NCI-H1436 (cell line): ENCODE measurements at places on chromosomes 2 and 18.
A peak's percentile ranks its signal among the peaks of the same experiment; 100 is the strongest.

GRCh38 chr2:112483042-112483473, 1.1 kb downstream of the TTL start:
- DNase-seq: peak; percentile 23

GRCh38 chr2:10425699-10426098, 22.4 kb downstream of the ODC1 start:
- no peak for DNase-seq

- DNase-seq: no peak
Measured at GRCh38 chr2:197137231-197137630, 173.3 kb downstream of the ANKRD44 start.

DNA sequence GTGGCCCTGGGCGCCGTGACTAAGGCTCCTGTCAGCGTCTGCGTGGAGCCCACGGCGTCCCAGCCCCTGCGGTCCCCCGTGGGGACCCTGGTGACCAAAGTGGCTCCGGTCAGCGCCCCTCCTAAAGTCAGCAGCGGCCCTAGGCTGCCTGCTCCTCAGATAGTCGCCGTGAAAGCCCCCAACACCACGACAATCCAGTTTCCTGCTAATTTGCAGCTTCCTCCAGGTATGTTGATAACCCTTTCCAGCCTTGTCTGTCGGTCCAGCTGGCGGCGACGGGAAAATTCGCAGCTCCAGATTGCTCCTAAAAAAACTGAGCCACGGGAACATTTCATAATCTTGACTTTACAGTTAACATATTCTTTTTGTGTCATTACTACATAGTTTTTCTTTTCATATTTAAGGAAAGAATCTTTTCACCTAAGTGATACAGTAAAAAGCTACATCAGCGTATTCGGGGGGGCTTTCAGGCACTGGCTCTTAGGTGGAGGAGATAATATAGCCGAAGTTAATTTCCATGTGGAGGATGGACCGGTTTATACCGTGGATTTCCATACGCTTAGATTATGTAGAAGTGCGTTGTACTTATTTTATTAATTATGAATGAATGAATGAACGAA, 916 bp downstream of the TAF4B start:
- DNase-seq: no peak

DNA sequence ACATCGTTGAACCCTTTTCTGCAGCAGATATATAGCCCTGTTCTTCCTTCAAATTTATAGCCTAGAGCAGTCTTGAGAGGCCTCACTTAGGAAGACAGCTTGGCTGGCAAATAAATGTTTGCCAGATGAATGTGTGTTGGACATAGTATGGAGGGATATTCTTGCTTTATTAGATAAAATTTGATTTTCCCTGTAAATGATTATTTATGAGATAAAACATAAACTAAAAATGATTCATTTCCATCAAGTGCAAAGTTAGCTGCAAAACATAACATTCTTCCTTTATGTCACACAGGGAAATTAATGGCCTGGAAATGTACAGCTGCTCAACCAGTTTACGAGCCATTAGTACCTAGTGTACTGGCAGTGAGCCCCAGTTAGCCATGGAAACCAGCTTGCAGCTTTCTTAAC, 82.5 kb downstream of the LIMS1 start:
- DNase-seq: no peak

- DNase-seq: no peak
Measured at GRCh38 chr18:9950289-9951016, 36.6 kb downstream of the VAPA start.

DNA sequence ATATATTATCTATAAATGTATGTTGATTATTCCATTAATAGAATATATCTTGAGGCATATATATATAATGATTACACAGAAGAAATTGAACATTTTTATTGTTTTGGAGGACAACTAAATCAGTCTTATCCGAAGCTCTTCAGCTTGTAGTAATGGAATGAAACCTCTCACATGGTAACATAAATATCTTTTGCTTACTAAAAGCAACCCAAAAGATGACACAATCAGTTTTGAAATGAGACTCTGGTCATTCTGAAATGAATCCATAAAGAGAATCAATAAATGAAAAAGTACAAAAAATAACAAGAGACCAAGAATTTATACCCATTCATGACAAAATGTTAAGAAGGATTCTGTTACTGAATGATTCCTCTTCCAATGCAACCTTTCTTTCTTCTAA, 110.2 kb downstream of the FIGN start:
- DNase-seq: no peak

- no peak for DNase-seq
Measured at GRCh38 chr18:51053814-51054213, 23.8 kb downstream of the SMAD4 start.

- DNase-seq: no peak
Measured at GRCh38 chr2:60526623-60527022, 26.8 kb downstream of the BCL11A start.

GRCh38 chr2:215878476-215879063, 134.8 kb downstream of the MREG start:
- DNase-seq: no peak

- DNase-seq: no peak
Measured at GRCh38 chr18:21663578-21663977, 41.0 kb downstream of the ABHD3 start.

DNA sequence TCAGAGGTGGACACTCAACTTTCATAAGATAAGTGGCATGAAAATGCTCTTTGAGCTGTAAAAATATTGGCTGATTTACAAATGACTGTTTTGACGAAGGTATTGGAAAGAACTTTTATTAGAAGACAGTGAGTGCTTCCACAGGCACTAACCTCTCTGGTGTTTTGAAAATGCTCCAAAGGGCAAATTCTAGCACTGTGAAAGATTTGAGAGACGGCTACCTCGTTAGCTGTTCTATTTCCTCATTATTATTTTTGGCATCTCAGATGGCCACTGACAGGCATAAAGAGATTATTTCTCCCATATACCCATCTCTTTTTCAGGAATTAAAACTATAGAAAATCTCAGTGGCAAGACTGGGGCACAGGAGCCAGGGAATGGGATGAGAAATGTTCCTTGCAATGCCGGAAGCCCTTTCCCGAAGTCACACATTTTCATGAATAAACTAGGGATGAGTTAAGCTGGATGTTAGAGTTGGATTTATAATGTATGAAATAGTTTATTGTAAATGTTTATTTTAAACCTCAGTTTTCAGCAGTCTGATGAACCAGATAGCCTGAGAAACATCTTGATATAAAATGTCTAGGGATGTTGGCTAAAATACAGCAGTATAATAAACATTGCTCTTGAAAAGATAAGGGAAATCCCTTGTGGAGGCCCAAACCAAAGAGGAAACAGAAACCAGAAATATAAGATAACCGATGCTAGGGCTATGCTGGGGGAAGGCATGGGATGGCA, 175.7 kb downstream of the ASB1 start:
- DNase-seq: no peak

GRCh38 chr2:222709191-222709891, 37.9 kb downstream of the MOGAT1 start:
- DNase-seq: no peak

DNA sequence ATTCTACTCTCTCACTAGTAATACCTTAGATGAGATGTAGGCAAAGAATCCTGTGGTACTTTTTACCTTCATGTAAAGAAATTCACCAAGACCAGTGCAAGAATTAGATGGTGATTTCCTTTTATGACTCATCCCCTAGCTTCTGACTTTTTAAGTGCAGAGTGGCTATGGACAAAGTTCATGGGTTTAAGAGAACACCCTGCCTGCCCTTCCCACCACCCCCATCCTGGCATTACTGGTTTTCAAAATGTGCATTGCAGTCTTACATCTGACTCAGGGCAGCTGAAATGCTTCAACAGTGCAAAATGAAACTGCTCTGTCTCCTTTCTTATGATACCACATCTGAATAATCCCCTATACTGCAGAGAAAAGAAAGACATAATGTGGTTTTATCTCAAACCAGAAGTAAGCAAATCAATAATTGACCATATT, 22.6 kb downstream of the MAIP1 start:
- DNase-seq: no peak

GRCh38 chr18:25457126-25457525, 105.2 kb upstream of the ZNF521 start:
- no peak for DNase-seq

DNA sequence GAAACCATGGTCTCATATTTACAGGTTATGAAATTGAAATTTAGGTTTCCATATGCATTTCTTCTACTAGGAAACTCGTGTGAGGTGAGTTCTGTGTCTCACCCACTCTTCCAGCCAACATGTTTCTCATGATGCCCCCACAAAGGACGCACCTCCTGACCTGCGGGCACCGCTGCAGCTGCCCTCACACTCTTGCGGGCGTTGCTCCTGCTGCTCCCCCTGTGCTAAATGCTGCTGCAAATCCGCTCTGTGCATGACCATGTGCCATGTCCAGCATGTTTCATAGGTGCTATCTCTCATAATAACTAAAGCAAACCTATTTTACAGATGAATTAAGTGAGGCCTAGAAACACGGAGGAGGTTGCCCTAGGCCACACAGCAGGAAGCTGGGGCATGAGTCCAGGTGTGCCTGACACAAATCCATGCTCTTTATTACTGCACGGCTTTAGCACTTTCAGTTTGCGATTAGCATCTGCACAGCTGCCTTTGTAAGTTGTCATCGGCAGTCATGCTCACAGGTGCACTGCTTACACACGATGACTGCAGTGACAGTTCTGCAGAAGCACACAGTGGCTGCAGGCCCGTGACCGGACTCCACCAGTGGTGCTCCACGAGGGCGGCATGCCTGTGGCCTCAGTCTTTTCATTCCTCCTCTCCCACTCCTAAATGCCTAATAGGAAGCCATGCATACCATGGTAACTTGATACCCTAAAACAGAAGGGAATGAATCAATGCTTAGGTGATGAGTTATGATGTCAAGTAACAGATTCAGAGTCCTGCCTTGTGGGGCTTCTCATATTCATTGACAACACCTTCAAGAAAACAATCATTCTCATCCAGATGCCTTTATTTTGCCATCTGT, 14.9 kb upstream of the GALR1 start:
- DNase-seq: no peak

GRCh38 chr18:36017232-36017631, 44.8 kb downstream of the RMP24 start:
- no peak for DNase-seq

DNA sequence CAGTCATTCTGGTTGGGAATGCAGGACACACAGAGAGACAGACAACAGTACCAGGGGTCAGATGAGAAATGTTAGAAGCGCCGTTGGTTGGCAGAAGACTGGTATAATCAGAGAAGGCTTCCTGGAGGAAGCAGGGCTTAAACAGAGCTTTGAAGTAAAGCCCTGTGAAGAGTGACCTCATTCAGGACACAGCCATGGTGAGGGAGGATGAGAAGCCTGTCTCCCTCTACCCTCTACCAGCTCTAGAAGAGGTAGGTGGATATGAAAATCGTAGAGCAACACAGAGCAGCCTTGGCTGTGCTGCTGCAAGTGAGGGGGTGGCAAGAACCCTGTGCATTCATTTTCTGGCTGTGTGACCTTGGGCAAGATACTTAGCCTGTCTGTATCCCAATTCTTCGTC, 14.2 kb downstream of the TET3 start:
- no peak for DNase-seq

DNA sequence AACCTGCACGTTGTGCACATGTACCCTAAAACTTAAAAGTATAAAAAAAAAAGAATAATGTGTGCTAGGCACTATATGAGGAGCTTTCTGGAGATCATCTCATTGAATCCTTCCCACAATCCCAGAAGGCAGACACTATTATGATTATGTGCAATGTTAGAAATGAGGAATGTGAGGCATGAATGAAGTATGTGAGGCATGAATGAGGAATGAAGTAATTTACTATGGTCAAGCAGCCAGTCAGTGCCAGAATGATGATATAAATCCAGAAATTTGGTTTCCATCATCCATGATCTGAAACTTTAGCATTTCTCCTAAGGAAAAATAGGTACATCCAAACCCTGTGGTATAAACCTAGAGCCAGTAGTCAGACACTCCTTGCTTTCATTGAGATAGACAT, 42.0 kb downstream of the CCDC148 start:
- no peak for DNase-seq

DNA sequence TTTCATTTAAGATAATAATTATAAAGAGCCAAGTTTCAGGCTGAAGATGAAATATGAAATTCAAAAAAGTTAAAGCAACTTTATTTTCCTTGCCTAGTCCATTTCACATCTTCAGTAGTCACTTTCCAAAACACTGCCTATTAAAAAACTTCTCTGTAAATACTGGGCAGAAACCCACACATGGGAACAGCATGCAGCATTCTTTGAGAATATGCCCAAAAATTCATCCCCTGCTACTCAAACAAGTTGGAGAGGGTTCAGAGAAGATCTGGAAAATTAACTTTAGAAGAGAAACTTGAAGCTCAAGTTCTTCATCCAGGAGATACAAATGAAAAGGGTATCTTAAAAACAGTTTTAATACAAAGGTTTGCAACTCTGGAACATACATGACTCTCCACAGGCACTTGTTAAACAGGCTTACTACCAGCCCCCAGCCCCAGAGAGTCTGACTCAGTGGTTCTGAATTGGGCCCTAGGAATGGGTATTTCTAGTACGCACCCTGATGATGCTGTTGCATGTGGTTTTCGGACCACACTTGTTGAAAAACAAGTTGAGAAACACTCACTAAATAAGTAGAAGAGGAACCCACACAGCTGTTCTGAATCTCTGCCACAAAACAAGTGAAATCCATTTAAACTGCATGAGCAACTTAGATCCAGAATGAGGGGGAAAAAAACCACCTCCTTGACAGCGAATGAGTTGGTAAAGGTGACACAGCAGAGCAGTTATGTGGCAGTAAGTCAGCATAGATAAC, 329.1 kb downstream of the SATB2 start:
- DNase-seq: no peak

DNA sequence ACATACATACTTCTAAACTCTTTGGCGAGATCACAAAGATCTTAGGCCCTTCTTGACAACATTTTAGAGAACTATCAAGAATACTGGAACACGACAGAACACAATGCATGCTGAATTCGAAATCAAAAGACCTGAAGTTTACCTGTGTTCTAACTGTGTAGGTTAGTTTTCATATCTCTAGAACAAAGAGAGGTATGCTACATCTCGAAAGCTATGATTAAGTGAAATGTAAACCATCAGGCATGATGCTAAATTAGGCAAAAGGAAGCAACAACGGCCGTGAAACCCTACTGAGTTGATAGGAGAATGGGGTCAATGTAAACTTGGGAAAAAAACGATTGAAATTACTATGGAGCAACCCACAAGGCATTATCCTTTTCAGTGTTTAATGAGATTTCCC, 43.7 kb downstream of the IKZF2 start:
- no peak for DNase-seq

GRCh38 chr2:96533292-96534073, 3.1 kb upstream of the ARID5A start:
- DNase-seq: no peak

- no peak for DNase-seq
Measured at GRCh38 chr18:55506074-55506473, 81.9 kb downstream of the TCF4 start.

GRCh38 chr18:22170421-22171257, 1.2 kb downstream of the GATA6 start:
- no peak for DNase-seq

- DNase-seq: no peak
Measured at GRCh38 chr2:197251576-197251975, 59.0 kb downstream of the ANKRD44 start.

DNA sequence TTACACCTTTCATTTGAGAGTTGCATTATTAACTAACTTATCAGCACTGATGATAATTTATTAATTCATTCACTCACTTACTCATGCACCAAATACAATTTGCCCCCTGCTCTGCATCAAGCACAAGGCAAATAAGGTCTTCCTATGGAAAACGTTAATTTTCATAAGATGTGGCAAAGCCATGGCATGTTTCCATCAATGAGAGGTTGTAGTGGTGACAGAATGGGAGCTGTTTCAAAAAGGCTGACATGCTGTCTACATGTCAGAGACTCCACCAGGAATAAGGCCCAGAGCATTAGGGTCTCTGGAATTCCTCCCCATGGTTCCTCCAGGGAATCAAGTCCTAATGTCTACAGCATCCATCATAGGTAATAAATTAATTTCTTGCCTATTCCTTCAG, 978.8 kb downstream of the TMEM182 start:
- DNase-seq: no peak
